ENCODE measurements at places on chromosomes 5 and 9.

GRCh38 chr9:70112981-70113380, 69.3 kb downstream of the MAMDC2 start:
- no peak for DNase-seq

- no peak for DNase-seq
These were observed 20.0 kb upstream of the RAB14 start for GRCh38 chr9:121221664-121222055.

GRCh38 chr9:7523426-7524043, 276.0 kb downstream of the DMAC1 start:
- DNase-seq, result no peak

GRCh38 chr5:72234265-72234700, 85.8 kb downstream of the MRPS27 start:
- no peak for DNase-seq

DNA sequence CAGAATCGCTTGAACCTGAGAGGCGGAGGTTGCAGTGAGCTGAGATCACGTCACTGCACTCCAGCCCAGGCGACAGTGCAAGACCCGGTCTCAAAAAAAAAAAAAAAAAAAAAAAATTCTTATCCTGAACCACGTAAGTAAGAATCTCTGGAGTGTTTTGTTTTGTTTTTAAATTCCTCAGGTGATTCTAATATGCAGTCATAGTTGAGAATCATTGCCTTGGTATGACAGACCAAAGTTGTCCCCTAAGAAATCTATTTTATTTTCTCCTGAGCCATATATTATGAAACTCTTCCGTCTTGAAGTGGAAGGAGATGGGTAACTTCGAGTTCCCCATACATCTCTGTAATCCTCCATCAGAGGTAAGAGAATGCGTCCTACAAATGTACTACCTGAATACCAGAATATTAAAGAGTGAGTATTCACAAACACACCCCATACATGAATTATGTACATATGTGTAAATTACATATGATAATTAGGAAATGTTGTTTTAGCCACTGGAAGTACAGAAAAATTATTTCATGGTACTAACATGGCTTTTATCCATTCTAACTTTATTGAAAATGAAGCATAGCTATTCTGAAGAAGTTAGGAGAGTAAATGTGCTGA, 26.7 kb upstream of the SVEP1 start:
- DNase-seq, result no peak

DNA sequence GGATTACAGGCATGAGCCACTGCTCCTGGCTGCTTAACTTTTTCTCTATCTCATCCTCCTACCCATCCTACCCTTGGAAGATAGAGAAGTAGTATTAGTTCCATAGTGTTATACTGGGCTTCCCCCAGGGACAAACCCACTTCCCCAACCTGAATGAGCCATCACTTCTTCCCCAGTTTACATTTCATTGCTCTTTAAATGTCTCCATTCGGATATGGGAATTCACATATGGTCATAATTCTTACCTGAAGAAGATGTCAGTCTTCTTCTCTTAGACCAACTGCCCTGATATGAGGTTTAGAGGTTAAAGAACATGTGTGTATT, 1.9 kb downstream of the CD274 start:
- no peak for DNase-seq

DNA sequence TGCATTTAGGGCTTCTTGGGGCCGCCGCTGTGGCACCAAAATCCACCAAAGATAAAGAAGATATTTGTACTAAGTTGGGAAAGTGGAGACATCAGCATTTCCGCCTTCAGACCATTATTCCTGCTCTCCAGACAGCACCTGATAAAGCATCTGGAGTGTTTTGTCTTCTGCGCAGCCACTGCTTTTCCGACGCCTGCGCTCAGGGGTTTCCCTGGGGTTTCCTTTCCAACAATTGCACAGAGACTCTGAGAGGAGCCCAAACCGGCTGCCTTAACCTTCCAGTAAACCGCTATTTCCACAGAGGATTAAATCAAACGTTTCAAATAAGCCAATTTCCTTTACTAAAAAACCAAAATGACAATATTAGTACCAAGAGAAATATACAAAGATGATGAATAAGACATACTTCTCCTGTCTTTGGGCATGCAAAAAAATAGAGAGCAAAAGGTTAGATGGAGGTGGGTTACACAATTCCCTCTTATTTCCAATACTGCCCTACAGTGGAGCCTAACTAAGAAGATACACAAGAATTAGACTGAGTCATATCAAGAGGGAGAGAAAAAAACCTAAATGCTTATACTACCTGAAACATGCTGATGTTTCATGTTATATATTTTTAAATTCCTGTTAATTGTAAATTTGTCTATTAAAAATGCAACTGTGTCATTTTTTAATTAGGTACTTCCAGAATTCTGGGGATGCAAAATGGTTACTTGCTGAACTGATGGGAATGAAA, 98.4 kb downstream of the MAPKAP1 start:
- DNase-seq, result no peak

GRCh38 chr5:176692326-176692725, 45.0 kb downstream of the TSPAN17 start:
- DNase-seq, result no peak

All from posterior cingulate gyrus (tissue), 11 donors.